ENCODE measurements at places on chromosomes 5 and 9.

- no peak for DNase-seq
Observed at GRCh38 chr5:32301891-32302290, 10.8 kb downstream of the MTMR12 start.

GRCh38 chr5:54450542-54450941, 5.0 kb upstream of the HSPB3 start:
- no peak for DNase-seq

DNA sequence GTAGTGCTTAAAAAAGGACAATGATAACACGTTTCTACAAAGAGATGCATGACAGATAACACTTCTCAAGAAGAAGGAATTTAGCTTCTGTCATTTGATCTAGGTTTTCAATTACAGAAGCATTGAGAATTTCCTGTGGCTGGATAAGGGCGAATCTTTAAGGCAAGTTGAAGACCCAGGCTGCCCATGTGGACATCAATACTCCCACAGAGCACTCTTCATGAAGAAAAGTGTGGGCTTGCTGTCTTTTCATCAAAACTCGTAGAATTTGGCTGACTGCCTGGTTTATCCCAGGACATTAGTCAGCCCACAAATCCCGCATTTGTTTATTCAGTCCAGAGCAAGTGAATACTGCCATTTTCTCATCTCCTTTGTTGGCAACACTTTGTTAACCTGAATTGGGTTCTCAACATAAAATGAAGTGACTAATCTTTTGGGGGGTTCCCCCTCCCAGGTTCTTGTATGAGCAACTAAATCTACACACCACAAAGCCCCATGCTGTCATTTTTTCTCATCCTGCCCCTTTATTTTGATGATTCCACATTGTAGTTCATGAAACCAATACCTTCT, 43.4 kb upstream of the CDKN2B start:
- peak; percentile 99 for DNase-seq

DNA sequence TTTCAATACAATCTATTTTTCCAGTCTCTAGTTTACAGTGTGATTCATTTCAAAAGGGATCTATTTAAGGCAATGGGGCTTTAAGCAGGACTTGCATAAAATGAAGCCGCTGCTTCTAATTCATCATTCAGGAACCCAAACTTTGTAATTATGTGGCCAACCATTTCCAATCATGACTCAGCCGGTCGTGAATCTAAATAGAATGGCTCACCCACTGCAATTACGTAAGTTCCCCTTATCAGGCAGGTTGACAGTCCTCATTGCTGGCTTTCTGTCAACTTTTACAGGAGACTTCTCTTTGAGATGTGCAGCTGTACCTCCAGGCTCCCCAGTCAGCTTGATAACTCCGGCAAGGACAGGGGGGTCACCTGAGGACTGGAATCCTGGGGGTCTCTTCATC, 152.8 kb upstream of the DAP start:
- peak; percentile 83 for DNase-seq

GRCh38 chr9:125591888-125592287, 115.1 kb downstream of the MAPKAP1 start:
- DNase-seq: no peak

DNA sequence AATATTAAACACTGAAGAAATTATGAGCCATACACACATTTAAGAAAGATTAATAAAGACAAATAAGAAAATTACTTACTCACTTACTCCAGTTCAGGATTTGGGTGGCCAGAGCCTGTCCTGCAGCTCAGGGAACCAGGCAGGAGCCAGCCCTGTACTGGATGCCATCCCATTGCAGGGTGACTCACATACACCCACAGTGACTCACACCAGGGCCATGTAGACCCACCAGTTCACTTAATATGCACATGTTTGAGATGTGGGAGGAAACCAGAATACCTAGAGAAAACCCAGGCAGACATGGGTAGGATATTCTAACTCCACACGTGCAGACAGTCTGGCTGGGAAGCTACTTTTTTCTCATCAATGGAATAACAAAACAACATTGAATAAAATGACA, 49.6 kb upstream of the ADRB2 start:
- peak; percentile 54 for DNase-seq

DNA sequence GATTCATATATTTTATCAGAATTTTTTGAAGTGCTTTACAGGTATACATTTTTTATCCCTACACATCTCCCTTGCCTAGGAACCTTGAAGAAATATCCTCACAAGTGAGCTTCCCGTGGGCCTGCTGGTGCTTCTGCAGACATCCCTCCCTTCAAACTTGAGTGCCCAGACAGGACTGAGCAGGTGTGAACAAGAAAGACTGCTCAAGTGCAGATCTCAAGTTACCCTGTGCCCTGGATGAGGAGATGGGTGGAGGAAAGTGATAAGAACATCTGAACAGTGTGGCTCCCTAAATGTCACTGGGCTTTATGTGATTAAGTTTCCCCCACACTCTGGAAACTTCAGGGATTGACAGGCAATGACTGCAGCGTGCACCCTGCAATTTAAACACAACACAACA, 209.8 kb downstream of the TLE1 start:
- DNase-seq: no peak

DNA sequence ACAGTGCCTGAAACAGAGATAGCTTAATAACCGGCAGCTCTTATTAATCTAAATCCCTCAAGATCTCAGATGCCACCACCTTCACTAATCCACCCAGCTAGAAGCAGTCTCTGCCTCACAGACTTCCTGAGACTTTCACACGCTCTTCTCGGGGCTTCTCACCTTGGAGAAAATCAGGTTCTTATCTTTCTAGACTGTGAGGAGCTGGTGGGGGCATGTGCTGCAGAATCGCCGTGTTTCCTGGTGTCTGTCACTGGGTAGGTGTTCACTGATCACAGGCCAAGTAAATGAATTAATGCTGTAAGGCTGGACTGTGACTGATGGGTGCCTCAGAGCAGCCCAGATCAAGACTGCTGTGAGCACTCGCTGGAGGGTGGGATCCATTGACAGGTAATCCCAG, 101.7 kb downstream of the PSD2 start:
- DNase-seq: no peak

- no peak for DNase-seq
Observed at GRCh38 chr9:87875831-87876545, 6.7 kb upstream of the SPATA31E1 start.

DNA sequence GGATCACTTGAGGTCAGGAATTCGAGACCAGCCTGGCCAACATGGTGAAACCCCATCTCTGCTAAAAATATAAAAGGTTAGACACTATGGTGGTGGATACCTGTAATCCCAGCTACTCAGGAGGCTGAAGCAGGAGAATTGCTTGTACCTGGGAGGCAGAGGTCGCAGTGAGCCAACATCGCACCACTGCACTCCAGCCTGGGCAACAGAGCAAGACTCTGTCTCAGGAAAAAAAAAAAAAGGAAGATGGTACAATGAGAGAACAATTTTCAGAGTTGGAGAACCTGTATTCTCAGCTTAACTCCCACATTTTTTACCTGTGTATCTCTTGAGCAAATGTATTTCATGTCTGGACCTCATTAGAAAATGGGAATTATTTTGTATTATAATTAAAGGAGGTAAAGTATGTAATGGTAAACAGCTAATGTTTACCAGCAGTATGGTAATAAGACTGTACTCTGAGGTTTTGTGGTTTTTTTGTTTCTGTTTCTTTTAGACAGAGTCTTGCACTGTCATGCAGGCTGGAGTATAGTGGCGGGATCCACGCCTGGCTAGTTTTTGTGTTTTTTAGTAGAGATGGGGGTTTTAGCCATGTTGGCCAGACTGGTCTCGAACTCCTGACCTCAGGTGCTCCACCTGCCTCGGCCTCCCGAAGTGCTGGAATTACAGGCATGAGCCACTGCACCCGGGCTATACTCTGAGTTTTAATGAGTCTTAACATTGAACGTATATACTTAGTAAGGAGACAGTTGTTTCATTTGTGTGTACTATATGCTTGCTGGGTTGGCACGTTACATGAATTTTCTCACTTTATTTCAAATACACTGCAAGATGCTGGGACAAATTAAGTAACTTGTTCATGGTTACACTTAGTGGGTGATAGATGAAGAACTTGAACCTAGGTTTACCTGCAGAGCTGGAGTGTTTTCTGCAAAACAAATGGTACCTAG, 16.2 kb downstream of the UHRF2 start:
- DNase-seq: peak; percentile 52

- no peak for DNase-seq
Observed at GRCh38 chr9:97411440-97411788, 482 bp upstream of the TDRD7 start.

DNA sequence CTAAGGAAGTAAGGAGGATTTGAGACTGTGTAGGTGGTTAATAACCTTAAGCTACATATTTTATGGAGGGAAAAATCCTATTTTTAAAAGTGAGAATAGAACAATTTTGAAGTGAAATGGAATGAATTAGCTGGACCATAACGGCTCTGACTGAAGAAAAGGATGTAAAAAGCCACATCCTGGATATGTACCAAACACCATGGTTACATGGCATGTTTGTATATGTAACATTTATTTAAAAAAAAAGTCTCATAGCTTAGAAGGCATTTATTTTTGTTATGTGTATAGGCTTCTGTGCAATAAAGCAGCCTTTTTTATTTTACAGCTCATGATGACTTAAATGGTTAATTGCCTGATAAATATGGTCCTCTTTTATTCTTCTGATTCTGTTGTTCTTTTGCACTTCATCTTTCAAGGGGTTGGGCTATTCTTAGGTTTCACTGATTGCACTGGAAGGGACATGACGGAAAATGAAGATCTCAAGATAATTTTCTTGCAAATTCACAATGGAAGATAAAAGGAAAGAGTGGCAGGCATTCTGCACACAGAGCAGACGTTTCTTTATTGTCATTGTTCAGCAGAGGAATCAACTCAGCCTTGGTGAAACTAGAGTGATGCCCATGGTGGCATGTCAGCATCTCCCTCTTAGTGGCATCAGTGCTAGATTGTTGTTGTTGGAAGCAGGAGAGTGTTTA, 63.1 kb downstream of the DOCK8 start:
- DNase-seq: no peak

DNA sequence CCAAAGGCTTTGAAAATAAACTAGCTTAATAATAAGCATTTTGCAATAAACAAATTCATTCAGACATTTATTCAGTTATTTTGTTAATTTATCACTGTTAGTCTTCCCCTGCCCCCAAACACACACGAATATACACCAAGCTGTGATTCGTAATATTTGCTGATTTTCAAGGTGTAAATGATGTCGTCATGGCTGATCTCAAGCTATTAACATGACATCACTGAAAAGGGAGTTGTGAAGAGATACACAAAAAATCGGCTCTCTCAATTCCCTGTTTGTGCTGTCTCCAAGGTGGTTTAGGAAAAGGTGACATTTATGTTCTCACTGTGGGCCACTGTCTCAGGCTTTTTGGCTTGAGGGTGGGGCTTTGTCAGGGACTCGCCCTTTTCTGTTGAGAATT, 413.3 kb downstream of the CDH9 start:
- no peak for DNase-seq

DNA sequence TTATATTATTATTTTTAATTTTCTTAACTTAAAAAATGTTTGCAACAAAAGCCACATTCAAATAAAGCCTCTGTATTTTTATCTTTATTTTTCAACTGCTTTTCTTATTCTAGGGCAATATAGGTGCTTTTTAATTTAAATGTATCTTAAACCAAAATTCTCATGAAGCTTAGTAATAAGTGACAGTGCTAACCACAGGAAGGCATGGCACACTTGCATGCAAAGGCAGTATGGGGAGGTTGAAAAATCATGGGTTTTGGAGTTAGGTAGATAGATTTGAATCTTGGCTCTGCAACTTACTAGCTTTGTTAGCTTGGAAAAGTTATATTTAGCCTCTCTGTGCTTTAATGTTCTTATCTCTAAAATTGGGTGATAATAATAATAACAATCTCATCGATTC, 458.0 kb downstream of the DMAC1 start:
- no peak for DNase-seq

DNA sequence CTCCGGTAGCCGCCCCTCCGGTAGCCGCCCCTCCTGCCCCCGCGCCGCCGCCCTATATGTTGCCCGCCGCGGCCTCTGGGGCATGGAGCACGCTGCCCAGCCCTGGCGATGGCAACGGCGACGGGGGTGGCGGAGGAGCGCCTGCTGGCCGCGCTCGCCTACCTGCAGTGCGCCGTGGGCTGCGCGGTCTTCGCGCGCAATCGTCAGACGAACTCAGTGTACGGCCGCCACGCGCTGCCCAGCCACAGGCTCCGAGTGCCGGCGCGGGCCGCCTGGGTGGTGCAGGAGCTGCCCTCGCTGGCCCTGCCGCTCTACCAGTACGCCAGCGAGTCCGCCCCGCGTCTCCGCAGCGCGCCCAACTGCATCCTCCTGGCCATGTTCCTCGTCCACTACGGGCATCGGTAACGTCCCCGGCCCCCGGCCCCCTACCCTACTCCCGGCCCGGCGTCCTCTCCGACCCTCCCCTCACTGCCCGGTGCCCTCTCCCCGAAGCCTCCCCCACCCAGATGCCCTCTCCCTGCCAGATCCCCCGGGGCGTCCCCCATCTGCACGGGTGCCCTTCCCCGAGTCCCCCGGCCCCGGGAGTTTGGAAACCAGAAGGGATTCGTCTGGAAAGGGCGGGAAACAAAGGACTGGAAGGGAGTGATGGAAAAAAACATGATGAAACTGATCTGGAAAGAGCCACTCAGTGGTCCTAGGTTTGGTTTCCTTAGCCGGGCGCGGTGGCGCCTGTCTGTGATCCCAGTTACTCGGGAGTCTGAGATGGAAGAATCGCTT, 417 bp downstream of the SRD5A1 start:
- DNase-seq: peak; percentile 6

- DNase-seq: no peak
Observed at GRCh38 chr9:134929193-134930158, 11.8 kb upstream of the FCN1 start.

GRCh38 chr9:108850293-108850897, 5.4 kb downstream of the ACTL7B start:
- peak; percentile 54 for DNase-seq

GRCh38 chr9:81829195-81829882, 98.9 kb upstream of the SPATA31D4 start:
- peak; percentile 59 for DNase-seq

- DNase-seq: no peak
Observed at GRCh38 chr9:87991151-87991870, 17.0 kb upstream of the CDK20 start.

GRCh38 chr5:107809201-107810034, 138.7 kb upstream of the EFNA5 start:
- DNase-seq: peak; percentile 9

DNA sequence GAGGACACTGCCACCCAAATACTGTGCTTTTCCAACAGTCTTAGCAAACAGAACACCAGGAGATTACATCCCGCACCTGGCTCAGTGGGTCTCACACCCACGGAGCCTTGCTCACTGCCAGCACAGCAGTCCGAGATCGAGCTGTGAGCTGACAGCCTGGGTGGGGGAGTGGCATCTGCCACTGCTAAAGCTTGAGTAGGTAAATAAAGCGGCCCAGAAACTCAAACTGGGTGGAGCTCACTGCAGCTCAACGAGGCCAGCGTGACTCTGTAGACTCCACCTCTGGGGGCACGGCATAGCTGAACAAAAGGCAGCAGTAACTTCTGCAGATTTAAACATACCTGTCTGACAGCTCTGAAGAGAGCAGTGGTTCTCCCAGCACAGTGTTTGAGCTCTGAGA, 28.8 kb downstream of the EPB41L4A start:
- no peak for DNase-seq

- no peak for DNase-seq
Observed at GRCh38 chr5:100855295-100855694, 47.8 kb downstream of the ST8SIA4 start.

Measured in amniotic epithelial cell (primary cell).